ENCODE measurements at places on chromosomes 13 and 19. TPM values are rescaled to one million over a fixed set of nuclear protein-coding genes. Genes with fewer than 3 reads are reported as not detected.

GRCh38 chr19:19285686-19286085 lies 12.6 kb upstream of the TM6SF2 start:
- no peak for DNase-seq

GRCh38 chr13:77637588-77637987 lies 59.9 kb upstream of the SLAIN1 start:
- no peak for DNase-seq

DNA sequence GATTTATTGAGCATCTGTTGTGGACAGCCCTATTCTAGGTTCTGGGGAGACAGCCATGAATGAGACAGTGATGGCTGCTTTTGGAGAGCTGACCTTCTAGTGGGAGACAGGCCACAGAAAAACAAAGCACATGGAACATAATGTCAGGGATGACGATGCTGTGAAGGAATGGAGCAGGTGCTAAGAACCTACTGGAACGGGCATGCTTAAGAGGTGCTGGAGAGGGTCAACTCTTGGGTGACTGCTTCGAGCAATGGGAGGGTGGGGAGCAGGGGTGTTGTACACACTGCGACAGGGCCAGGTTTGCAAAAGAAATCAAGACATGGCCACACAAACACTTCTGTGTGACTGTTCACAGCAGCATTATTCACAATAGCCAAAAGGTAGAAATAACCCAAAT lies 12.1 kb upstream of the CEACAM16 start:
- no peak for DNase-seq

GRCh38 chr19:51514866-51515481 lies 13.4 kb upstream of the SIGLEC12 start:
- DNase-seq: no peak

- DNase-seq: peak; percentile 87
Observed at GRCh38 chr19:8001995-8002849, 3.2 kb downstream of the ELAVL1 start.

GRCh38 chr19:36113894-36114720 lies 568 bp downstream of the POLR2I start:
- peak; percentile 44 for DNase-seq

The SPART gene
- 76.5 TPM for total RNA-seq

The TIMM29 gene
- 25.6 TPM for total RNA-seq

Data from progenitor cell of endocrine pancreas (in vitro differentiated cells).